ENCODE measurements at places on chromosomes 3 and 15. TPM values are rescaled to one million over a fixed set of nuclear protein-coding genes. Genes with fewer than 3 reads are reported as not detected.
A peak's percentile ranks its signal among the peaks of the same experiment; 100 is the strongest.

DNA sequence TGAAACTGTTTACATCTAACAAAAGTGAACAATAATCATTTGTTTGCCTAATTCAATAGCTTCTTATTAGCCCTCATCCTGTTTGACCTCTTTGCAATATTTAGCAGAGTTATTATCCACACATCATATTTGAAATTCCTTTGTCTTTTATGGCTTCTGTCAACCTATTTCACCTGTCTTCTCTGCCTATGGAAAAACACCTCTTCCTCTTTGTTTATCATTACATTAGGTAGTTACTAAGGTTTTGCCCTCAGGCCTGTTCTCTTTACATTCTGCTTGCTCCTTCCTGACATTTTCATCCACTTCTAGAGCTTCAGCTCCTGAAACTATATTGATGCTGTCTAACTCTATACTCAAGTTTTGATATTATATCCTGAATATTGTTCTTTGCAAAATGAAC is 183.0 kb downstream of the SUCNR1 start:
- no peak for DNase-seq

DNA sequence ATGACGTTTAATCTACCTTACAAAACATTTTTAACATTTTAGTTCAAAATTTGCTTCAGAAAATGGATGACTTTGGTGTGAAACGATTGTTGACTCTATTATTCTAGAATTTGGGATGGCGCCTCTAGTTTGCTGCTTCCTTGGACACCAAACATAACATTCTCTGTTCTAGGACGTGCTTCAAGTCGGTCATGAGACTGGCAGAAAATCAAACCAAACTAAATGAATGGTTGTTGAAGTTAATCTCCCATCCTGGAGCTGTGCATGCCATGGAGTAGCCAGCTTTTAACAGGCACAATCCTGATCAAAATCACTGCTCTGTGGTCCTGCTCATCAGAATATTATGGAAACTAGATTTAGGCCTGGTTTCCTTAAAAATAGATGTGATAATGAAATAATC is 9.6 kb upstream of the LRRFIP2 start:
- no peak for DNase-seq

DNA sequence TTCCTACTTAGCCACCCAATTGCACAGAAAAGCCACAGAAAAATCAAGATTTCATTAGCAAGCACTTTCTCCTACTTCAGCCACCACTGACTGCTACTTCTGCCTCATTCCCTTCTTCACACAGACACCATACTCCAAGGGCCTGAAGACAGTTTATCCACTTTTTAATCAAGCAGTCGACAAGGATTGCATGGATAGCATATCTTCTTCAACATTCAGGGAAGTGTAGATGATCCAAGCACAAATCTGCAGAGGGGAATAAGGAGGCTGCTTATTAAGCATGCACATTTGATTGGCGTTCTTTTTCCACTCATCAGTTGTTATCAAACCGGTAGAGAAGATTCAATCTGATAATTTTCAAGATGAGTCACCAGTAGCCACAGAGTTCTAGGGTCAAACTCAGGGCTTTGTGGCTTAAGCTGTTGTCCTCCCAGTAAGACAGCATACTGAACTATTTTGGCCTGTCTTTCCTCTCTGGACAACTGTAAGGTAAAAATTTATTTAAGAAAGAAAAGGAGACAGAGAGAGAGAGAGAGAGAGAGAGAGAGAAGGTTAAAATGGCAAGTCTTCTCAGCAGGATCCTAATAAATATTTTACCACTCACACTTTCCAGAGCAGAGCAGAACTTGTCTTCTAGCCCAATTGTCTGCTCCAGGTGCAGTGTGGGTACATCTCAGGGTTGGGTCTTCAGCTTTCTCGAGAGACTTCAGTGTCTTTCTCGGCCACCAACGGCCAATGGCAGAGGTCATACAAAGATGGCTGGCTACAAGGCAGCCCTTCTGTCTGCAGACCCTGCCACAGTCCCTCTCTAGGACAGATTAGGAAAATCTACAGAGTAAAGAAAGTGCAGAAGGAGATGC is 80.6 kb upstream of the BHLHE40 start:
- peak; percentile 72 for DNase-seq

DNA sequence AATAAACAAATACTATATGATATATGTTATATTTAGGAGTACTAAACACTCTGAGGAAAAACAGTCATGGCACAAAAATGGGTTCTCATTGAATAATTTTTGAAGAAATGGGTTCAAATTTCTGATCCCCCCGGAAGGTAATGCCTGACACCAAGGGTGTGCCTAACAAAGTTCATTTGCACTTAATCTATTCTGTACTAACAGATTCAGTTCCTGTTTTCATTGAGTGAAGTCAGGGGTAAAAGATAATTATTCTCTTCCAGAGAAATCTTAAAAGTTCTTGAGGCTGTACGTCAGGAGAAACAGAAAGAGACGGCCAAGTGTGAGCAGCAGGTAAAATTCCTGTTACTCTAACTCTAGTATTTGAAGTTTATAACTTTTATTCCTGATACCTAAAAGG is 34.5 kb upstream of the TMEM42 start:
- DNase-seq: no peak

Gene DLL4
- 5.5 TPM for total RNA-seq

GRCh38 chr15:56760186-56760585 is 26.9 kb upstream of the ZNF280D start:
- peak; percentile 71 for DNase-seq

Gene ZXDC
- 17.7 TPM for total RNA-seq

GRCh38 chr15:32909431-32909830 is 191.6 kb downstream of the GREM1 start:
- peak; percentile 34 for DNase-seq

Gene RASGRP1
- 9.5 TPM for total RNA-seq

Gene PLAAT1
- not detected for total RNA-seq

Gene ADAMTS9
- total RNA-seq: 1.9 TPM

Gene FRMD4B
- under 0.01 TPM for total RNA-seq

Gene CERS3
- not detected for total RNA-seq

DNA sequence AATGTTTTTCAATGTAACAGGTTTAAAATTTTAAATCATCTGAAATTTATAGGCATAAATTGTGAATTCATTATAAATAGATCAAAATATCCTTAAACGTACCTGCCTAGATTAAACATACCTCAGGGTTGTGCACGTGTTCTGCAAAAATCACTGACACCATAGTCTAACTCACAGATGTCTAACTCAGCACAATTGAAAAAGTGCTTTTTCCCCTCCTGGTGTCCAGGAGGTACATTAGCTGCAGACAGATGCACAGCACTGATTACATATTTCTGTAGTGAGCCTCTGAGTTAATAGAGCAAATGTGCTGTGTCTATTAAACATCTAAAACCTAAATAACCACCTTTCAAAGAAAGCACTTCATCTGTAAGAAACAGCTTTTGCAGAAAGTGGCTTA is 10.7 kb downstream of the UQCC5 start:
- no peak for DNase-seq

Gene POC1A
- total RNA-seq: 5.6 TPM

DNA sequence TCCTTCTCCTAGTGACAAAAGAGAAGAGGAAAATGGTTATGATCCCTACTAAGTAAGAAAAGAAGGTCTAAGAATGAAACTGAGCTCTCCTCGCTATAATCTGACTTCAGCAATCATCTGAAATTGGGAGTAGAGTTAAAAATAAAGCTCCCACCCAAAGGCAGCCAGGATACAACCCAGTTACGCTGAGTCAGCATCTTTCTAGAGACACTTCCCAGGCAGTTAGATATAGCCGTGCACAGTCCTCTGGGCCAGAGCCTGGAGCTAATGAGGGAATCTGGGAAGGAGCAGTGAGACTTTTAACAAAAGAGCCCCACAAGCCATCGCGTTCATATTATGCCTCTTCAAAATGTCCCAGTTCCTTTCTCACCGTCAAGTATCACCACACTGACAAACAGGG is 39.1 kb upstream of the SETMAR start:
- DNase-seq: no peak

DNA sequence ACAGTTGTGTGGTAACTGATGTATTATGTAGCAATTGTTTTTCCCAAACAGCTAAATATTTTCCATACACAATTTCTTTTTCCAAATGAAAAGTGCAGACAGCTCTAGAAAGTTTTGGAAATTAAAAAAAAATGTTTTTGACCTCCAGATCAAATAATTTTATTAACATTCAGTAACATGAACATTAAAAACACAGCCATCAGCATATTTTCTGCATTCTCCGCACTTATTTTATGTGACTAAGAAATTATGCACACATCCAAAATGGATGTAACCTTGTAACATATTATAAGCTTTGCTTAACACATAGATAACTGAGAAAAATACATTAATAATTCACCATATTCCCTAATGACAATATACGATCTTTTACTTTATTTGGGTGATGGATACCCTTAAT is 224.6 kb downstream of the VGLL3 start:
- DNase-seq: no peak

DNA sequence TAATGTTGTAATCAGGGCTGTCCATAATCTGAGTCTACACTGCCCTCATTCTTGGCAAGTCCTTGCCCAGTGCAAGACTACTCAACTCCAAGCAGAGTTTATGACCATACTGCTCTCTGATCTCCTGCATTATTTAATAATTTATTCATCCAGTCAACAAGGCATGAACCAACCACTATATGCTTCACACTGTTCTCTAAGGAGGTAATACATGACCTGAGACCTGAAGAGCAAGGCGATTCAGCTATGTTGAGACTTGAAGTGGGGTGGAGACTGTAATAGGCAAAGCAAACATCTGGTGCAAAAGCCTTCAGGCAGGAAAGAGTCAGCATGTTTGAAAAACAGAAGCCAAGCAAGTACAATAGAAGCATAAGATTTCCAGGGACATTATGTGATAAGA is 1362.8 kb downstream of the ROBO2 start:
- no peak for DNase-seq

DNA sequence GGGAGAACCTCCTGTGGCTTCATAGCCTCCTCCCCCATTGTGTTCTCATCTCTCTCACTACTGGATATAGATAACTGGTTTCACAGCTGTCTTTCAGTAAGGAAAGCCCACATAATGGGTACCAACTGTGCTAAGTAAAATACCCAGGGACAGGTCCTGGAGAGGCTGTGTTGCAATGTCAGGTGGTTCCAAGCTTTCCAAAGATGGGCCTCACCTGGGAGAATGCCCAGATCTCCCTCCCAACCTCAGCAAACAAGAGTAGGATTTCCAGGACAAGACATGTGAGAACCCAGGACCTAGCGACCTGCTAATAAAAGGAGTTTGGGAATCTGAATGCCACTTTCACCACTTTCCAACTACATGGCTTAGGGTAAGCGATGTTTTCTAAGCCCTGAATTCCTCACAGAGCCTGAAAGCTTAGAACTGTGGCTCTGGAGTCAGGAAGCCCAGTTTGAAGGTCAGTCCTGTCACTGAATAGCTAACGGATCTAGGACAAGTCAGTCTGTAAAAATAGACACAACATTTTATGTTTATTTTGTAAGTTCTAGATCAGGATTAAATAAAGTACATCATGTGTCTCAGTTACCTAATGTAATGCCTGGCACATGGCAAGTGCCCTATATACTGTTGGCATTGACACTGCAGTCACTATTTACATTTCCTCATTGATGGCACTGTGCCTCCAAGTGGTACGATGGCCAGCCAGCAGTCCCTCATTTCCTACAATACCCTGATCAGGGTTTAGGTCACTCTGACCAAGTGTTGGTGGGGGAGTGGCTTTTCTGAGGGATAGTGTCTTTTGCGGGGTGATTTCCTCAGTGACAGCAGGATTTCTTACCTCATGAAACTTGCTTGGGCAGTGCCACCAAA is 11.9 kb downstream of the CERS3 start:
- DNase-seq: no peak

DNA sequence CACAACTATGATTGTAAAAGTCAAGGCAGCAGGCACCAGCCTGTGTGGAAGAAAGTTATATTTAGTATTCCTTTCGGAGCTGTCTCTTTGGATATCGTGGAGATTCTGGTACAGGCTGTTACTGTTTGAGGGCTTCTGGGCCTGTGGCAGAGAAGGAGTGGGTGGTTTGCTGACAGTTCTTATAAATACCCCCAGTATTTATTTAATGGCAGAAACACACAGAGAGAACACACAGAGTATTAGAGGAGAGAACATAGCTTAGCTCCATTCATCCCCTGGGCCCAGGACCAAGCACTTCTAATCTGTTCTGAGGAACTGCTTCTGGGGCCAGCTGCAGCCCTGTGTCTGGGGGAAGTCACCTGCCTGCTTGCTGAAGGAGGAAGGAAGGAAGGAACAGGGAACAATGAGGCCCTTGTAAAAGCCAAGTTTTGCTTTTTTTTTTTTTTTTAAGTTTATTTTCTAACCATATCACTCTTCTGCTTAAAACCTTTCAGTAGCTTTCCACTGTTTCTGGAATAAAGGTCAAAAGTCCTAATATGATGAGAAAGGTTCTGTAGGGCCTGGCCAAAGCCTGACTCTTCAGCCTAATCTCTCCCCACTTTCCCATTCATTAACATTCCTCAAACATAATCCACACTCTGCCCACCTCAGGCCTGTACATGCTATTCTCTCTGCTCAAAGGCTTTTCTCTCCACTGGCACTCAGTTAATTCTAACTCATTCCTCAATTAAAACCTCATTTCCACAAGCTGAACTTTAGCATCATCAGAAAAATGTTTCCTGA is 11.8 kb upstream of the PP2D1 start:
- no peak for DNase-seq

DNA sequence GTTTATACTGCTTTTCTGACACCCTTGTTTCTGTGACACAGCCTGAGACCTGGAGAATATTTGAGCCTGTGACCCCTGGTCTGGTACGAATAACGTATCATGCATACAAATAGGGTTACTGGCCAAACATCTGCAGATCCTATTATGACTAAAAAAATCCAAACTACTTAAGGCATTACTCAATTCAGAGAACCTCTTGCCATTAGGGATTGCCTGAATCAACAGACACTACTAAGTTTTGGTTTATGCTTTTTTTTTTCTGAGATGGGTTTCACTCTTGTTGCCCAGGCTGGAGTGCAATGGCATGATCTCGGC is 35.4 kb downstream of the OSBPL10 start:
- peak; percentile 69 for DNase-seq

DNA sequence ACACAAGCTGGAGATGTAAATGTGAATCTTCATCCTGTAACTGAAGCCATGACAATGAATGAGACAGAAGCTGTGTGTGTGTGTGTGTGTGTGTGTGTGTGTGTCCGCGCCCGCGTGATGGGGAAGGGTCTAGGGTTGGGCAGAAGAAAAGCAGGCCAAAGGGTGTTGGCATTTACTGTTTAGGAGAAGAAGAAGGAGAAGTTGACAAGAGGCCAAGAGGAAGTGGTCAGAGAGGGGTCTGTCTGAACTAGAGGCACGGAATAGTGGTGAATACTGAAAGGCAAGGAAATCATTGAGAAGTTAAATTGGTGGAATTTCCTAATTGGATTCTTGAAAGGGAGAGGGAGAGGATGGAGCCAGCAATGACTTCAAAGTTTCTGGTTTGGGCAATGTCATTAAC is 5.6 kb upstream of the NCEH1 start:
- no peak for DNase-seq

Gene ZNF80
- total RNA-seq: not detected

Gene MUSTN1
- total RNA-seq: not detected

GRCh38 chr3:18837137-18837755 is 311.1 kb upstream of the KCNH8 start:
- no peak for DNase-seq

- DNase-seq: no peak
Measured at GRCh38 chr3:122410639-122411038, 5.2 kb downstream of the WDR5B start.

Gene CHP1
- total RNA-seq: 87.9 TPM

Gene SPINK8
- not detected for total RNA-seq

Gene UPK1B
- 0.32 TPM for total RNA-seq

Gene NUP210
- total RNA-seq: under 0.01 TPM

- no peak for DNase-seq
Measured at GRCh38 chr3:186519021-186519658, 25.0 kb downstream of the CRYGS start.

All from fibroblast of villous mesenchyme (primary cell).